Fibroblast of the aortic adventitia (primary cell): ENCODE measurements at places on chromosomes 11 and 22. TPM values are rescaled to one million over a fixed set of nuclear protein-coding genes. Genes with fewer than 3 reads are reported as not detected.

DNA sequence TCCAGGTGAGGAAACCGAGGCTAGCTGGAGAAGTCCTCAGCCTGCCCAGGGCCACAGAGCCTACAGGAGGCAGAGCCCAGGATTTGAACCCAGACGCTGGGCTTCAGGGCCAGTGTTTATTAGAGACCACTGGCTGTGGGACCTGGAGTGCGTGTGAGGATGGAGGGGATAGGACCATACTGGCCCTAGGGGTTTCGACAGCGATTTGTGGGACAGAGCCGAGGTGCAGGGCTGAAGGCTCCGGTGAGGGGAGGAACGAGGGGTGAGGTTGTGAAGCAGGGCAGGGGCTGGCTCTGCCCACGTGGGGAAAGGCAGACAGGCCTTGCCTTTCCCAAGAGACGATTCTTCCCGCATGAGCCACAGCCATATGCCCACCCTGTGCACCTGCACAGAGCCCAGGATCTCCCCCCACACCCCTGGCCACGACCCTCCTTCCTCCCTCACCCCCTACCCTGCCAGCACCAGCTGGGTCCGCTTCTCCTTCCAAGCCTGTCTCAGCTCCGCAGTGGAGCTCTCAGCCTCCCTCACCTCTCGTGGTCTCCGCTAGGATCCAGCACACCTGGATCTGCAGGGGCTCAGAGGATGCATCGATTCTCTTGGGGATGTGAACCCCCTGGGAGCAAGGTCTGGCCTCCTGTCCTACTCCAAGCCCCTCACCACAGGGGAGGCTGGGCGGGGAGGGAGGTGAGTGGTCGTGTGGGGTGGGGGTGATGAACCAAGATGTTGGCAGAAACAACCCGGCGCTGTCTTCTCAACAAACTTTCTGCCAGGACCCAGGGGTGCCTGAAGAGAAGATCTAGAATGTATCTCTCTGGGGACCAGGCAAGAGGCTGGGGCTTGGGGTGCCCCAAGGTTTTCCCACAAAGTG is 58.4 kb downstream of the RTL6 start:
- DNase-seq: no peak

GRCh38 chr11:31821766-31822165 is 10.6 kb upstream of the PAX6 start:
- no peak for DNase-seq

The APOA5 gene
- total RNA-seq: not detected in 2 replicates

The CYP2D6 gene
- total RNA-seq: not detected in 2 replicates

DNA sequence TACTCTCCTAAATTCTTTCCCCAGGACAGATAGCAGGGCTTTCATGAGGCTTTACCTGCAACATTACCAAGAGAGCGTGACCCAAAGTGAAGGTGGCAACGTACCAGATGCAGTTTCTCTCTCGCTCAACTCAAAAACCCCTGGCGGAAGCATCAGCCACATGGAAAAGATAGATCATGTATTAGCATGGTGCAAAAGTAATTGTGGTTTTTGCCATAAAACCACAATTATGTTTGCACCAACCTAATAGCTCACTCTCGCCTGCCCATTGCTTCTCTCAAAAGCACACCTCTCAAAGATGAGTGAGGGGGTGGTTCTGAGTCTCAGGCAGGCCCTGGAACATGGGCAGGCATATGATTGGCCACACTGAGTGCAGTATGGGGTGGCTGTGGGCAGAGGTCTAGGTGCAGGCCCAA is 7.0 kb downstream of the MS4A6A start:
- no peak for DNase-seq

The BLID gene
- 2.1 and 30.6 TPM in 2 replicates for total RNA-seq

GRCh38 chr11:109424901-109425300 is 2.9 kb downstream of the C11orf87 start:
- no peak for DNase-seq

DNA sequence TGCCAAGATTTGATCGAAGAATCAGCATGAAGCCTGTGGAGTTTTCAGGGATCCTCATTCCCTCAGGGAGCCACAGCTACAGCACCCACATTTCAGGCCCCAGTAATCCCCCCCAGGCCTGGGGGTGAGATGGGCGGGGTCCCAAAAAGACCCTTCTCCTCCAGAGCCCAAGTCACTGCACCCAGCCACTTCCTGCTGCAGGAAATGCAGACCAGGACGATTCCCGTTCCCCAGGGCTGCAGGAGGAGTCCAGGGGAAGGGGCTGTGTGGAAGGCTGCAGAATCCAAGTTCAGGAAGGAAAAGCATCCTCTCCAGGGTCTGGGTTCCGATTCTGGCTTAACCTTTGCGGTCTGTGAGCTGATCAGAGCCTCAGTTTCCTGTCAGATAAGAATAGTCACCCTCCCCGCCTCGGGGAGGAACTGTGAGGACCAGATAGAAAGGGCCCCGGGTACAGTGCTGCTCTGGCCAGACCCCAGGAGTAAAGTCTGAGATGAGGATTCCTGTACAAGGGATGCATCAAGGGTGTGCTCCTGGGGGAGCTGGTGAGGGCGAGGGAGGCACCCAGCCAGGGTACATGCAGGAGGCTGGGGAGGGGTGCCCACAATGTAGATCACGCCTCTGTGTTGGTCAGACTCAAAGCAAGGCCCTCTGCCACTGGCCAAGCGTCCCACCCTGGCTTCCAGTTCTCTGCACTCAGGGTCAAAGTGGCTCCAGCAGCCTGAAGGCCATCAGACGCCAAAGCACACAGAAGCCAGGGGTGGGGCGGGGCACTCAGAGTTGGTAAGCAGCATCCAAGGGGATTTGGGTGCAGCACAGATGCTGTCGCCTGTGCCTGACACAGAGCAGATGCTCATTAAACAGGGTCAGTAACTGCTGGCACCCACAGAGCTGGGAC is 30.1 kb upstream of the TP53I11 start:
- DNase-seq: no peak

DNA sequence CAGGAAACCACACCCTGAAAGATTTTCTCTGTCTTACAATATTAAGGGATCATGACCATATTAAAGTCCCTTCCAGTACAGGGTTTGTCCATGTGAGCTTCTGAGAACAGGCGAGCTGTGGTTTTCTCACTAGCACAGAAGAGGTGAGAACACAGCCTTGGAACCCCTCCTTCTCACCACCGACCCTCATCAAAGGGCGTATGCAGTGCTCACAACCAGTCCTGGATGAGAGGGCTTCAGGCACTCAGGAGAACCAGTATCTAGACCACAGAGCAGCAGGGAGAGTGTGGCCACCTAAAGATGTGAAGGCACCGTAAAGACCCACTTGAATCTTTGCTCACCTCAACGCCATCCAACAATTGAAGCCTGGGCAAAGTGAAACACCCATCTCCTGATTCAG is 397.0 kb downstream of the ETS1 start:
- no peak for DNase-seq

DNA sequence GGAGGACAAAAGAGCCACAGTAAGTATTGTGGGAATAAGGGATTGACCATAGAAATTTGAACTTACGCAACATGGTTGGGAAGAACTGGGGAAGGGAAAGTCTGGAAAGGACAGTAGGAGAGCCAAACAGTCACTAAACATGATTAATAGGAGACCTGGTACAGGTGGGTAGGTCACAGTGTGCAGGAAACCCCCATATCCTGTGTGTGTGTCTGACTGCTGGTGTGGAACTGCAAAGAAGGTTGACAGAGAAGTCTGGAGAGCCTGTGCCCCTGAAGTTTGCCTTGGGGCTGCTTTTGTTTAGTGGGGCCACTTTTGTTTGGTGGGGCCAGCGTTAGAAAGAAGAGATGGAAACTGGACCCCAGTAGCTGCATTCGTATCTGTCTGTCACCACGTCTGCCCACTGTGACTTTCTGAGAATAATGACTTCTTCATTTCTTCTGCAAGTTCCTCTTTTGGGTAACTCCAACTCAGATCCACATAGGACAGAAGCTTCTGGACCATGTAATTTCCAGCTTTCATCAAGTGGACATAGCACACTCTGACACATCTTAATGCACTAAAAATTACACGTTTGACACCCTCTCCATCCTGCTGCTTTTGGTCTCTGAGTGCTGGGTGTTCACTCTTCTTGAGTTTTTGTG is 126.8 kb upstream of the RAG2 start:
- no peak for DNase-seq

DNA sequence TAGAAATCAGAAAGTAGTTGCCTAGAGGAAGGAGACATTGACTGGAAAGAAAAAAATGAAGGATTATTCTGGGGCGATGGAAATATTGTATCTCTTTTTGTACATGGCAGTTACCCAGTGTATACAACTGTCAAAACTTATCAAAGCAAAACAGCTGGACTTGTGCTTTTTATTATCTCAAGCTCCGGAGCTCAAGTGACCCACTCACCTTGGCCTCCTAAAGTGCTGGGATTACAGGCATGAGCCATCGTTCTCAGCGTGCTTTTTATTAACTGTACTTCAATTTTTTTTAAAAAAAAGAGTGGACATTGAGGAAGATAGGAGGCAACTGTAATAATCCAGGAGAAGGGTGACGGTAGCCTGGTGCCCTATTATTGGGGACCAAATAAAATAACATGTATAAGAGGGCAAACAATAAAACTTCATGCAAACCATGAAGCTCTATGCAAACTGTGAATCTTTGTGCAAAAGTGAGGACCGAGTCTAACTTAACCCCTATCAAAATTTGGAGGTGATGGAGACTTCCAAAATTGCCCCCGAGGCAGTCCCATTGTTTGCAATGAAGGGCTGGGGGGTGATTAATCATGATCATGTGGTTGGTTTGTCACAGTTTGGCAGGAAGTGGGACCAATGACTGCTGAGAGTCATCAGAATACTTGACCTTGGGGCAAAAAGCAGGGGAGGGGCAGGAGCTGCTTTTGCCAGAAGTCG is 23.5 kb downstream of the FZD4 start:
- peak; percentile 88 for DNase-seq

The GSTT2 gene
- total RNA-seq: 0.54 TPM in 1 of 2 replicates, not detected in the other

GRCh38 chr11:1227551-1228100 is 4.8 kb downstream of the MUC5B start:
- no peak for DNase-seq

DNA sequence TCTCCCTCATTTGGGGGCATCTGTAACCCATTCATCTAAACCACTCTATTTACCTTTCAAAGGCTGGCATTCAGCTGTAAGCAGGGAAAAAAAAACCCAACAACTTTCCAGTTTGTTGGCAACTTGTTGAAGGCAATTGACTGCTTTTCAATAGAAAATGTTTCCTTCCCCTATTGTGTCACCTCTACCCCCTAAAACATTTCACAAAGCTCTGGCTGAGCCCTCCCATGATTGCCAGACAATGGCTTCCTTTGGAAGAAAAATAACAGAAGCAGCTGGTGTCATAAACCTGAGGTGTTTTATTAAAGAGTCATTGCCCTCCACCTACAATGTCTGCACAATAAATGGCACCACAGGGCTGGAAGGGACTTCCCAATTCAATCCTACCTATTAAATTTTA is 22.1 kb upstream of the PSMA1 start:
- DNase-seq: no peak

DNA sequence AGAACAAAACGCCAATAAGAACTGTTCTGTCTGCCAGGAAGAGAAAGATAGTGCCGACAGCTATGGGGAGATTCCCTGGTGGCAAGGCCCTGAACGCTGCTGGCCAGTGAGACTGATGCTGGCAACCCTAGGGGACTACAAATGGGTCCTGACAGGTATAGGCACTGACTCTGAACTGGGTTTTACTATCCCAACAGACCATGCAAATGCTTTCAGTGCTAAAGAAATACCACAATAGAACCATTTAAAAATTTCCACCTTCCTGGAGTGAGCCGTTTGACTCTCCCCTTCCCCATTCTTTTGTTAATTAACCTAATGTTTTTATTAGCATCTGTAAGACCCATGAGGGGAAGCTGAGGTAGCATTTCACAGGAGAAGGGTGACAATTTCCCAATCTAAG is 25.7 kb downstream of the USP28 start:
- no peak for DNase-seq

DNA sequence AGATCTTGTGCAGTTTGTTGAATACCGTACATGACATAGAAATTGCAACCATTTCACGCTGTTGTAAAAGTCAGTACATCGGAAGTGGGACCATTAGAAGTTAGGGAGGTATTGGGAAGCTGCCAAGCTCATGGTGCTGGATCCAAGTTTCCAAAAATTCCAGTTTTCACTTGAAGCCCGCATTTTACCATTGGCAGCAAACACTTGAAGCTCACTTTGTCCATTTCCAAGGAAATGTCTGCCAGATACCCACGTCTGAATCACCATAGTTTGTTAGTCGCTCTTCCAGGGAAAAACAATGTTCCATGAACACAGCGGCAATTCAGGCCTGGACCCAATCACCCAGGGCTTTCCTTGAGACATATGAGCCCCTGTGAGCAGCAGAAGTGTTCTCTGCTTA is 22.6 kb upstream of the PARVB start:
- no peak for DNase-seq

GRCh38 chr22:30178181-30179126 is 68.1 kb downstream of the LIF start:
- DNase-seq: peak; percentile 38

GRCh38 chr11:69436041-69436982 is 45.2 kb upstream of the LINC01488 start:
- no peak for DNase-seq
